ENCODE measurements at places on chromosomes 5 and 9.

- no peak for DNase-seq
These were observed 217.1 kb downstream of the TSSK1B start for GRCh38 chr5:113217619-113218184.

DNA sequence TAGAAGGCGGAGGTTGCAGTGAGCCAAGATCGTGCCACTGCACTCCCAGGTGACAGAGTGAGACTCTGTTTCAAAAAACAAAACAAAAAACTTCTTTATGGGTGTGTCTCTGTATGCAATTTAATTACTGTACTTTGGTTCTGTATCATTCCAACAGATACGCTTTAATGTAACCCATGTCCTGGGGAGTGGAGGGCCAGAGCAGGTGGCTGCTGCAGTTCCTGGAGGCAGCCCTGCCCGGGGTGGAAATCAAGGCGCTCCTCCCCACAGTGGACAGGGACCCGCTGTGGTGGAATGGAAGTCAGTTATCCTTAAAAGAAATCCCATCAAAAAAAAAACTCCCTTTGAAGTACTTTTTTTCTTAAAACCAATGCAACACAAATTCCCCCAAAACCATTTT lies 1.9 kb downstream of the DAP start:
- no peak for DNase-seq

DNA sequence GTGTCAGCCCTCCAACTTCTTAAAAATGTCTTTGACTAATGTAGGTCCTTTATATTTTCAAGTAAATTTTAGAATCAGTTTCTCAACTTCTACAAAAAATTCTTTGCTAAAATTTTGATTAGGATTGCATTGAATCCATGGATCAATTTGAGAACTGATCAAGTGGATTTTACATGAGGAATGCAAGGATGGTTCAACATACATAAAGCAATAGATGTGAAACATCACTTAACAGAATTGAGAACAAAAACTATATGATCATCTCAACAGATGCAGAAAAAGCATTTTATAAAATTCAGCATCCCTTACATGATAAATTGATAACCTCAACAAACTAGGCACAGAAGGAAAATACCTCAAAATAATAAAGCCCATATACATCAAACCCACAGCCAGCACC lies 190.8 kb downstream of the AUH start:
- DNase-seq: no peak

- DNase-seq: no peak
These were observed 31.4 kb upstream of the ANKRD55 start for GRCh38 chr5:56264417-56265025.

DNA sequence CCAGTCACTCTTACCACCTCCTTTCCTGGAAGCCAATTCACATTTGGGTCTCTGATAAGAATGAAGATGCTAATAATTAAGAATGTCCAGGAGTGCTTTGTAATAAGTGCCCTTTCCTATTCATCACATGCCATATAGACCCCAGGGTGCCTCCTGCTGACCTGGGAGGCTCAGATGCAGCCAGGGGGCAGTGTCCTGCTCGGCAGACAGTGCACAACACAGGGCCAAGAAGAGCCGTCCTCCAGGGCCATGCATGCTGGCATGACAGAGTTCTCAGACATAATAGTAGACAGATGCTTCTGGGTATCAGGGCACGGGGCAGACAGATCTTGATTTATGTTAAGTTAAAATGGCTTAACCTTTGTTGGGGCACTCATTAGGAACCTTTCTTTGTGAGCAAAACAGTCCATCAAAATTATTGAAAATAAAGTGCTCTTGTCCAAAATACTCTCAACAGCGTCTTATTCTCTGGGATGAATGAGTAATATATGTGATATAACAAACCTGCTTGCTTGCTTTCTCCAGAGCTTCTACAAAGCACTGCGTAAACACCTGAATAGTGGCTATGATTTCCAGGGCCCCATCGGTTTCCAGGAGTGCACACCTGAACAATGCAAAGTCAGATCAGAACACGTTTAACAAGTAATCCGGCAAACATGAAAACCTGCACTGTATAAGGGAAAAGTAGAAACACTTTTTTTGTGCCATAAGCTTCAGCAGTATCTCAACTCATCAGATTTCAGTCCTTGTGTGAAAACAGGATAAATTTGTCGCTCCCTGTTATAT lies 192.7 kb downstream of the FANCC start:
- DNase-seq: no peak

- no peak for DNase-seq
These were observed 183.0 kb upstream of the FTMT start for GRCh38 chr5:121668635-121669034.

Measured in GM04503 (cell line).